ELR (cell line): ENCODE measurements at places on chromosomes 11 and 22.

DNA sequence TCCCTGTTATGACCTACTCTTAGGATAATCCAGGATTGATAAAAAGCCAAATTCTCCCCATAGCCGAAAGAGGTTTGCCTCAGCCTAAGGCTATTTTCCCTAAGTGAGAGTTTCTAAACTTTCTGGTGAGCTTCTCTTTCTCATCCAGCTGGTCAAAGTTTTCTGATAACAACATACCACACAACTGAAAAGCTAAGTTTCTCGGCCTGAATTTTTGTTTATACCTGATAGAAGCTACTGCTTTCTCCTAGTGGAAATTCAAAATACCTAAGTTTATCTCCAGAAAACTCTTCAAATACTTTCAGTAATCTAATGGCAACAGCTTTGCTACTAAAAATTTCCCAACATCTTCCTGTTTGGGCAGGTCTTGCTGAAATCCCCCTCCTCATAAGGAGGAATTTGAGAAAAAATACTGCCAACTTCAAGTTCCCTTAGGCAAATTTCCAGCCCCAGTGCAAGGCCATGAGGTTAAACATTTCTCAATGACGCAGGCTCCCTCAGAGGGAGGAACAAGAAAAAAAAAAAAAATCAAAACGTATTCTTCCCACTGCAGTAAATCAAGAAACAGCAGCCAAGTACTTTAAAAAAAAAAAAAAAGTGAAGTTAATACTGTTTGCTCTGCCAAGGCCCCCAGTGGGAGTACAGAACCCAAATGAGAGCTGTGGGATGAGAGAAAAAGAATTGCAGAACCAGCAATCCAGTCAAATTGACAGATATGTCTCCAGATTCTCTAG, 127.0 kb downstream of the MRTFA start:
- peak; percentile 78 for DNase-seq

GRCh38 chr11:104096900-104097299, 60.5 kb downstream of the DDI1 start:
- DNase-seq = no peak

GRCh38 chr11:3188496-3189195, 23.5 kb upstream of the OSBPL5 start:
- no peak for DNase-seq

- DNase-seq = no peak
Observed at GRCh38 chr22:39463931-39464390, 7.1 kb downstream of the MGAT3 start.

DNA sequence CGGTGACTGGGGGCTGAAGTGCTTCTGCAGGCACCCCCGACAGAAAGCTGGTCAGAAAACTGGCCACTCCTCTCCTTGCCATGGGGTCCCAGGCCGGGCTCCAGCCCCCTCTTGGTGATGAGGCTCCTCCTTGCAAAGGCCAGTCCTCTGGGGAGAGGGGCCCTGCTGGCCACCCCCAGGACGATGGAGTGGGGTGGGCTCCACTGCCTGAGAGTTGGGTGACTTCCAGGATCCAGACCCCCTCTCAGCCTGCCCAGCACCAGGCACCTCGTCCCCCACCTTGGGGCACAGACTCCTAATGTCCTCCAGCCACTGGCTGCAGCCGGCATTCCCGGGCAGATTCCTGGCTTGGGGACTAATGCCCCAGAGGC, 441 bp upstream of the RPS6KA4 start:
- DNase-seq = no peak

- no peak for DNase-seq
Observed at GRCh38 chr22:46060292-46061123, 83.5 kb upstream of the WNT7B start.

DNA sequence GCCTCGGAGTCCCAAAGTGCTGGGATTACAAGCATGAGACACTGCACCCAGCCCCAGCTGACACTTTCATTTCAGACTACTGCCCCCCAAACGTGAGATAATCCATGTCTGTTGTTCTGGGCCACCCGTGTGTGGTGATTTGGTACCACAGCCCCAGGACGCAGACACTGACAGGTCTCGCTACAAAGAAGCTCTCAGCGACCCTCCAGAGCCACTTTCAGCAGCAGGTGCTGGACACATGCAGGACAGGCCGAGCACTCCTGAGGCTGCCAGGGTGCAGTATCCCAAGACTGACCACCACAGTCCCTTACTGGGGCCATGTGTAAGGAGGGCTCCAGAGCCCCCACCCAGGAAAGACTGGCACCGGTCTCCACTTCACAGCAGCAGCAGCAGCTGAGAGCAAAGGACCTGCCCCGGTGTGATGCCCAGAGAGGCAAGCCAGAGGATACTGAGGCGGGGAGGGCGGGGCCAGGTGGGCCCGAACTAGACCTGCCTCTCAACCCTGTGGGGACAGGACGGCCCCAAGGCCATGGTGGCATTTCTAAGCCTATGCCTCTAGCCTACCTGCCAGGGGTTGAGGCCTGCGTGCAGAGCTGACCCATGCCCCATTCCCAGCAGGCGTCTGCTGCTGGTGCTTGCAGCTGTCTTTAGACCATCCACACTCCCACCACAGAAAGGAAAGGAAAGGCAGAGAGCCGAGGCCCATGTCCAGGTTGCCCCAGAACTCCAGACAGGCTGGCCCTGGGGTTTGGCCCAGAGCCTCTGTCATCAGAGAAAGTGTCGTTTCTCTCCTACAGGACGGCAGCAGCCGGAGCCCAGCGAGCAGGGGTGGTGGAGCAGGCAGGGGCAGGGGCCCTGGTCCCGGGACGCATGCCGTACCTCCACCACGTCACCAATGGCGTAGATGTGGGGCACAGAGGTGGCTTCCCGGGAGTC, 28.0 kb upstream of the GNB1L start:
- DNase-seq = no peak

- no peak for DNase-seq
Observed at GRCh38 chr22:43118953-43119458, 8.5 kb downstream of the BIK start.

GRCh38 chr11:103552086-103552485, 442.9 kb downstream of the DYNC2H1 start:
- DNase-seq = no peak

GRCh38 chr11:66715346-66716085, 13.5 kb downstream of the SPTBN2 start:
- no peak for DNase-seq

DNA sequence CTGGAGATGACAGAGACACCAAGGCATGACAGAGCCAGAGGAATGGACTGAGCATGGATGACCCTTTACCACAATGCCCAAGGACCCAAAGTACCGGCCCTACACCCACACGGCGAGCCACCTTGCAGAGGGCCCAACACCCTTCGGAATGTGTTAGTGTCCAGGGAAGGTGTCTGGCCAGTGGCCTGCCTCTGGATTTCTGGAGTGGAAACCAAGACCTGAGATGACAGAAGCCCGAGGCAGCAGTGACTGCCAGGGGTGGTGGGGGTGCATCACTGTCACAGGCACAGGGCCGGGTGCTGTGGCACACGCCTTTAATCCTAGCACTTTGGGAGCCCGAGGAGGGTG, 28.7 kb downstream of the PDGFB start:
- DNase-seq = no peak

GRCh38 chr11:108147150-108147549, 25.8 kb downstream of the ACAT1 start:
- no peak for DNase-seq

- DNase-seq = no peak
Observed at GRCh38 chr22:22022255-22022840, 39.8 kb upstream of the TOP3B start.

- DNase-seq = no peak
Observed at GRCh38 chr11:82814379-82814778, 80.7 kb upstream of the FAM181B start.

- DNase-seq = peak; percentile 79
Observed at GRCh38 chr11:10309163-10310093, 4.6 kb downstream of the ADM start.
